ENCODE measurements at places on chromosomes 3 and 15. TPM values are rescaled to one million over a fixed set of nuclear protein-coding genes. Genes with fewer than 3 reads are reported as not detected.

DNA sequence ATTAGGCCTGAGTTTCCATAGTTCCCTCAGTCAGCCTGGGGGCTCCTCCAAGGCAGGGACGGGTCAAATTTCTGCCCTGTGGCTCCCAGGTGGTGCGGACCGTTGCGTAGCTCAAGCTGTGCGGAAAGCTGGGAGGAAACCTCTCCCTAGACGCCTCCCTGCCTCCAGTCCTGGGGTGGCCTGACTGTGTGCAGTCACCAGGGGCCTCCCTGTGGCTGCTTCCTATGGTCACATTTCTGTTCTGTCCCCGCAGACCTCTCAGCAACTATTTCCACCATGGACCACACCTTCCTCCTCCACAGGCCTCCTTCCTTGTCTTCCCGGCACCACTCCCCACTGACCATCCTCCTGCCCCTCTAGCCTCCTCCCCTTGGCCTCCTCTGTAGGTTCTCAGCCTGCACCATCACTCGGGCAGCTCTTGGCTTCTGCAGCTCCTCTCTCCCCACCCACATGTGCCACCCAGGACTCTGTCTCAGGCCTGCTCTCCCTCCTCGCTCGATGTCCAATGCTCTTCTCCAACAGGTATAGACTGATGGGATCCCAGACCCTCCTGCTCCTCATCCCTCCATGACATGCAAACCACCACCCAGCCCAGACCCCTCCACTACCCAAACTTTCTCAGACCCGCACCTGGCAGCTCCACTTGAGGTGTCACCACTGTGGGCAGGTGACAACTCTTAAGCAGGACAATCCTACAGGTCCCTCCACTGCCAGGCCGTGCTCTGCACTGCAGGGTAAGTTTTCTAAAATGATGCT lies 26.9 kb upstream of the SEC13 start:
- DNase-seq: no peak

DNA sequence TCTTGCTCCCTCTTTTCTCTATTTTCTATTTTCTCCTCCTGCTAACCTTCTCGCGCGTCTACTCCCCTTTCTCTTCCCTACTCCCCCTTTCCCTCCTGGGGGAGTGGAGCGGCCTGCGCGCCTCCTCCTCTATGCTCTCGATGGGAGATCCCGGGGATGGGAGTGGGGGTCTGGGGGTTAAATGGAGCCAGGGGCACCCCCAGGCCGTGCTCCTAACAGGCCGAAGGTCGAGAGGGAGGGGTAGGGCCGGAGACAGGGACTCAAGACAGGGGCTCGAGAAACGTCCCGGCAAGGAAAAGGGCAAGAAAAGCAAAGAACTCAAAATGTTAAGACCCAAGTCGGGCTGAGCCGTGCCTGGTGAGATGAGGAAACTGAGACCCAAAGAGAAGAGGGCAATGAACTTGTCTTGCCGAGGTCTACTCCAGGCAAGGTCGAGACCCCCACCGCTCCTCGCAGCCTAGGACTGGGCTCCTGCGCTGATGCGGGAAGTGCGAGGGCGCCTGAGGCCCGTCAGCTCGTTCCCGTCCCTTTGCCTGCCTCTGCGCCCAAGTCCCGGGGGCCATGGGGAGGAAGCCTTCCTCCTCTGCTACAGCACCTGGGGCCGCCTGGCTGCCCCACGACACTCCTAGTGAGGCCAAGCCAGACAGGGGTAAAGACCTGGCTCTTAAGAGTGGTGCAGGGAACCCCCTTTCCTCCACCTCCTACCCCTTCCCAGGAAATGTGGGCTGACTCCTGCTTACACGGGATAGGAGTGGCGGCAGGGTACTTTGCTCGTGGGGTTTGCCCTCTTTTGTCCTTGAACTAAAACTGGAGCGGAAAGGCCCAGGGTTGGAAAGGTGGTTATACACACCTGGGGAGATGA lies 770 bp upstream of the MEGF11 start:
- no peak for DNase-seq

DNA sequence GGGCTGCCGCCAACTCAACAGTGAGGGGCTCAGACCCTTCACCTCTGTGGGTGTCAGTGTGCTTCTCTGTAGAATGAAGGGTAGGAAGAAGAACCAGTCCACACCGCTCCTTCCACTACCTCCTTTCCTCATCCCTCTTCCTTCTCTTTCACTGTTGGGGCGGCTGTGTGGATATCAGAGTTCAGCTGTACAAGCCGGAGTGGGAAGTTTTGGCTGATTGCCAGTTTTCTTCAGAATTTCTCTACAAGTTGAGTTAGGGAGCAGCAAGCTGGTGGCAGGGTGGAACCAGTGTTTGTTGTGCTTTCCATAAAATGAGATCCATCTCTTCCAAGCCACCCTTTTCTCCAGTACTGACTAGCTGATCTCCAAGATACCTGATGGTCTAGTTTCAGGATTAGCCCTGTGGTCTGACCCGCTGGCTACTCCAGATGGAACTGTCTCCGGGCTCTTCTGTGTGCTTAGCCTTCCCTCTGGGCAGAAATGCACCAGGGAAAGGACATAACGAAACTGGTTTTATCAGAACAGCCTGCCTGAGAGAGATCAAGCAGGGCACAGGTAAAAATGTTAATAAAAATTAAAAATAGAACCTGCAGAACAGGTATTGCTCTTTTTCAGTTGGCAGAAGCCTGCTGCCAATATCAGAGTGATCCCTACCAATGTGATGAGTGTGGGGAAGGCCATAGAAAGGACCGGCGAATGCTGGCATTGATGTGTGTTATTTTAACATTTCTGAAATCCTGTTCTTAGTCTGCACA lies 169.9 kb upstream of the TSC22D2 start:
- no peak for DNase-seq

DNA sequence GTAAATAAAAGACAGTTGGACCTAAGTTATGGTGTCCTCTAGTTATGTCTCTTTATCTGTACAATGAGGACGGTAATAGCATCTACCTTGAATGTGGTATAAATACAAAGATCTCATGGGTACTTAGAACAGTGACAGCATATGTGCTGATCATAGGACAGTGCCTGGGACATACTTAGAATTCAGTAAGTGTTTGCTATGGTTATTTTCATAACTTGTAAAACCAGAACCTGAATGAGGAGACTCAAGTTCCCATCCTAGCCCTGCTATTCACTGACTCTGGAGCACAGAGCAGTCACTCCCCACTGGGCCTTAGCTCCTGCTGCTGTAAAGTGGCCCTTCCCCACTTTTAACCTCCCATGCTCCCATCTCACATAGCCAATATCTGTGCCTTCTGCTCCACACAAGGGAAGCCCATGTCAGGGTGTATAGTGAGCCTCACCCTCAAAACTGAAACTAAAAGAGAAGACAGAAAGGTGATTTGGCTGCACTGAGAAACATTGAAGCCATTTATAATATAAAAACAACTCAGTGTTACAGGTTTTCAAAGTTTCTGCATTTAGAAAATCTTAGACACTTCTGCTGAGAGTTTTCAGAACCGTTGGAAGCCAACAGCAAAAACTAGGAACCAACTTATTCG lies 225.4 kb upstream of the UBE2E2 start:
- DNase-seq: no peak

CCDC13 gene
- not detected for total RNA-seq

RAMAC gene
- 28.1 TPM for total RNA-seq

SLCO2A1 gene
- not detected for total RNA-seq

- DNase-seq: no peak
Observed at GRCh38 chr15:64901914-64902313, 9.8 kb upstream of the ANKDD1A start.

ZKSCAN7 gene
- 3.0 TPM for total RNA-seq

- DNase-seq: no peak
Observed at GRCh38 chr3:50396502-50396901, 37.2 kb upstream of the TMEM115 start.

- DNase-seq: no peak
Observed at GRCh38 chr3:10353661-10354360, 32.9 kb upstream of the SEC13 start.

DNA sequence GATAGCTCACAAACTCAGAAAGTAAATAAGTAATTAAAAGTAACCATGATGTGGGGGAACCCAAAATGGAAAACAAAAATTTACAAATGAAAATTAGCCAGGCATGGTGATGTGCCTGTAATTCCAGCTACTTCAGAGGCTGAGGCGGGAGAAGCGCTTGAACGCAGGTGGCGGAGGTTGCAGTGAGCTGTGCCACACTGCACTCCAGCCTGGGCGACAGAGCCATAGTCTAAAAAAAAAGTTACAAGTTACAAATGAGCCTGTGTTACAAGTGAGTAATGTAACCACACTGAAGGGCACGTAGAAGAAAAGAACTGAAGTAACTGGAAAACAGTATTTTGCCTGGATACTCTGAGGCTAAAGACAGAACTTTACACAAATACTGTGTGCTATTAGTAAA lies 11.3 kb downstream of the EXOSC7 start:
- DNase-seq: no peak

MST1 gene
- 4.5 TPM for total RNA-seq

LINGO1 gene
- 93.7 TPM for total RNA-seq

ZNF502 gene
- total RNA-seq: 2.2 TPM

DNA sequence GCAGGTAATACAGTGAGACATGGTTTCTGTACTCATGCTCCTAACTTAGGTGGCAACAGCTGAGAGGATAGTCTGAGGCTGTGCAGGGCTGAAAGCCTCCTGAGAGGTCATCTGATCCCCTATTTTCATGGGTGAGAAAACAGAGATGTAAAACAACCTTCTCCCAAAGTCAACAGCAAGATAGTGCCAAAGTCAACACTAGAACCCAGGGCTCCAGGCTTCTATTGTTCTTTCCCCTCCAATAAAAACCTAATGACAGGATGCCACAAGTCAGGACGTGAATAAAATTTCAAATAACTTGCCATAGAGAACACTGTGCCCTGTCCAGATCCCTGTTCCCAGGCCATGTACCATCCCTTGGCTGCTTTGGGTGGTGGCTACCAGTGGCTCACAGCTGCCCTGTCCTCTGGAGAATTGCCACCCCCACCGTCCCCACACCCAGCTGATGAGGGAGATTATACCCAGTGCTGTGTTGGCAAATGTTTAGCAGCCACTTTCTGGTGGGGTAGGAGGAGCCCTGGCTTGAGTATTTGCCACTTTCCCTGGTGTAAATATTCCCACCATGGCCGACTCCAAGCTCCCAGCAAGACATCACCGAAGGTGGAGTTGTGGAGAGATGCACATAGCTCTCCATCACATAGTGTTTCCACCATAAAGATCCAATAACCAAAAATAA lies 54.8 kb downstream of the SRGAP3 start:
- DNase-seq: no peak

GRCh38 chr3:28994161-28994905 lies 286.5 kb upstream of the RBMS3 start:
- peak; percentile 60 for DNase-seq

CHCHD4 gene
- total RNA-seq: 33.5 TPM

DNA sequence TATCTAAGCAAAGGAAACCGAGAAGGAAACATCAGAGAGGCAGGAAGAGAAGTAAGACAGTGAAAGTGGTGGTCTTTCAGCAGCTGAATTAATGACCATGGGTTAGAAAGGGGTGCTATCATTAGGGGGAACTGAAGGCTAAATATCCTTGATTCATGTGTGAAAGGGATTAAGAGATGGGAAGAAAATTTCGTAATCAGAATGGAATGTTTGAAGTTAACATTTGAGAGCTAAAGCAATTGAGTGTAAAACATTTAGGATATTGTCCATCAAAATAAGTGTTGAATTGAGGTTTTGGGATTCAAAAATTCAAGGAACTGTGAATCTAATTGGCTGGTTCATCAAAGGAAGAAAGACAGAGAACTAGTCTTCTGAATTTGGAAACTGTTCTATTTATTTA lies 4.1 kb upstream of the ECT2 start:
- peak; percentile 6 for DNase-seq

DNA sequence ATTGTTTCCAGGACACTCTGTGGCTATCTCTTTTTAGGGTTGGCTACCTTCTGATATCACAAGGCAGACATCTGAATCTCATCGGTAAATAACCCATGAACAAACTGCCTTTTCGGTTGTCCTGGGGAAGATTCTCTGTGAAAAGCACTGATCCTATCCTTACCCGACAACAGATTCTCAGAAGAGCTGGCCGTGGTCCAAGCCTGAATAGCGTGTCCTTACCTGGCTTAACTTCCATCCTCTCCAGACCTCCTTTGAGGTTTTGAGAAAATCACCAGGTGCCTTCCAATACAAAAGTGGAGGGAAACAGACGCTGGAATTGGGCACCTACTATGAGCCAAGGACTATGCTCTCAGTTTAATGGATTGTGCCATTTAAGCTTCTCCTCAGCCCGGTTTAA lies 87.4 kb upstream of the ARHGEF3 start:
- DNase-seq: no peak

CAMP gene
- total RNA-seq: not detected

- DNase-seq: no peak
Observed at GRCh38 chr3:71476950-71477349, 106.6 kb downstream of the FOXP1 start.

GRCh38 chr3:18830087-18830486 lies 318.2 kb upstream of the KCNH8 start:
- no peak for DNase-seq

CCK gene
- total RNA-seq: 18.4 TPM

- peak; percentile 55 for DNase-seq
Observed at GRCh38 chr3:134423153-134423552, 48.9 kb upstream of the AMOTL2 start.

PEX11A gene
- 2.7 TPM for total RNA-seq

DNA sequence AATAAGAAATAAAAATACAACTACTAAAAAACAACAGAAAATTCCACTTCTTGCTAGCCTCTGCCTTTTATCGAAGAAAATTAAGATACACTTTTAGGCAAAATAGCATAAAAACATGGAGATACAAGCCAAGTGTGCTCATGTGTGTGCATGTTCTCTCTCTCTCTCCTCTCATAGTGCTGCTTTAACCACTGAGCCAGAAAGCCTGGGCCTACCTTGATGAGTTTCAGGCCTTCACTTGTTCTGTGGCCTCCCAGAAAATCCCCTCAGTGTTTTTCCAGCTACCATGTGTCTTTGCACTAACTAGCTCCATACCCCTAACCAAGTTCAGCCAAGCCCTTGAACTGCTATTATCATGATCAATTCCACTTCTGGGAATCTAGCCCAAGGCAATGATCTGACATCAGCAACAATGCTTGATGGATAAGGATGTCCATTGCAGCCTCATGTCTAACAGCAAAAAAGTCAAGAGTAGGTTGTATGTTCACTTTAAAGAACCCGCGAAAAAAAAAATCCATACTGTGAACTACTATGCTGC lies 18.1 kb downstream of the CYP11A1 start:
- DNase-seq: no peak

DNA sequence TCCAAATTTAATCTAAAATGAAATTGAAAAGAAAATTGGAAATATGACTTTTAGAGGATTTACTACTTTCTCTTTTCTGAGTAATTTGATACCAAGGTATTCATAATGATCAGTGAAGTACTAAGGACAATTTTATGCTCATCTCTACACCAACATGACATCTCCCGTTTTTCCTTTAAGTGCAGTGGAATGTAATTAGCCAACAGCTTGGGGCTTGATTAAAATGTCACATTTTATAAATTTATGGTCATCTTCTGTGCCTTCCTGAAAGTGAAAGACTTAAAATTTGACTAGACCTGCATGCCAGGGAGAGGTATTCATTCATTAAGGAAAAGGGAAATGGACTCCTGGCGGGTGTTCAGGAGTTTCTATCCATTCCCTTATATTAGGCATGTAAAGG lies 228.2 kb upstream of the CNTN3 start:
- peak; percentile 20 for DNase-seq

GRCh38 chr15:34493001-34493400 lies 55.4 kb upstream of the GOLGA8A start:
- DNase-seq: no peak

GRCh38 chr15:63605816-63606215 lies 8.6 kb downstream of the FBXL22 start:
- DNase-seq: no peak

GRCh38 chr15:29825227-29825626 lies 3.0 kb upstream of the TJP1 start:
- peak; percentile 81 for DNase-seq

SMAD6 gene
- 63.9 TPM for total RNA-seq

KIF7 gene
- 9.5 TPM for total RNA-seq

PLCH1 gene
- 3.1 TPM for total RNA-seq

GALNT15 gene
- not detected for total RNA-seq

TMC3 gene
- not detected for total RNA-seq

Measured in A673 (cell line).